ENCODE measurements at places on chromosomes 12 and 14.

GRCh38 chr12:98058838-98059237, 456.6 kb upstream of the TMPO start:
- no peak for DNase-seq

- DNase-seq, result no peak
Measured at GRCh38 chr14:105316577-105316941, 2.0 kb downstream of the PACS2 start.

DNA sequence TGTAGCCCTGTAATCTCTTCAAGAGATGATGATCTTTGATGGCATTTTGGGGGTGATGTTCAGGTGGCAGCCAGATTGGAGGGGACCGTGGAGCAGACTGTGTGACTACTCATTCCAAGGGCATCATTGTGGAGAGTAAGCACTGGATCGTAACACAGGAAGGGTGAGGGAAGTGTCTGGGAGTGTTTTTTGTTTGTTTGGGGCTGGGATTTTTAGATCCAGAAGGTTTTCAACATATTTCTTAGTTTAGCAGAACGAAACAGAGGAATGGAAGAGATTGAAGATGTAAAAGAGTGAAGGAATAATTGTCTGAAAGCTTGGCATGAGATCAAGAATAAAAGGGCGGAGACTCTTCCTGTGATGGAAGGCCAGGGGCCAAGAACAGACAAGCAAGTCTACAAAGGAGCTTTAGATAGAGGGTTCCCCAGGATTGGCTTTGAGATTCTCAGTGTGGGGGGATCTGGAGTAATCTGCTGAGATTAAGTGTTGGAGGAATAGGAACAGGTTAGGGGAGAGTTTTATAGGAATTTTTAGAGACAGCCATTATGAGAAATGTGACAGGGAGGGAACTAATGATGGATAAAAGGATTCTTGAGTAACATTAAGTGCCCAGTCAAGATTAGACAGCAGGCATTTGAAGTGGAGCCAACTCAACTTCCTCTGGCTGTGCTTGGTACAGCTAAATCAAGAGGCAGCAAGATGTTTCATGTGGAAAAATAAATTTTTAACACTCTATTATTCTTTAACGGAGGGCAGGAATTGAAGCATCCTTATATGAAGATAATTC, 79.7 kb upstream of the REP15 start:
- no peak for DNase-seq

- DNase-seq, result no peak
Measured at GRCh38 chr14:104796687-104797081, 1.1 kb upstream of the AKT1 start.

DNA sequence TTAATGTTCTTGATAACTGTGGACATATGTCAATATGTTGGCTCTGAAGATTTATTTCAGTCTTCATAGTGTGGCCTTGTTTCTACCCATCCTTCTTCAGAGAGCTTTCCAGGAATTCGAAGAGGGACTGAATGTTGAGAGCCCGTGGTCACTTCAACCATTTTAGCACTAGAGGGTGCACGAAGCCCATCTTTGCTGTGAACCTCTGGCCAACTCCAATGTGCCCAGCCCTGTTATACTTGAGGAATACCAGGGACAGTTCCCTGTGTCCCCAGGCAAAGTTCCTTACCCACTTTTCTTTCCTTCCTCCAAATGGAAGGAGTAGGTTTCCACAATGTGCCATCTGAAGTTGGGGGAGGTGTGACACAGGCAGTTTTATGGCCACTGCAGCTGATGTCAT, 603.5 kb downstream of the RPL10L start:
- no peak for DNase-seq

DNA sequence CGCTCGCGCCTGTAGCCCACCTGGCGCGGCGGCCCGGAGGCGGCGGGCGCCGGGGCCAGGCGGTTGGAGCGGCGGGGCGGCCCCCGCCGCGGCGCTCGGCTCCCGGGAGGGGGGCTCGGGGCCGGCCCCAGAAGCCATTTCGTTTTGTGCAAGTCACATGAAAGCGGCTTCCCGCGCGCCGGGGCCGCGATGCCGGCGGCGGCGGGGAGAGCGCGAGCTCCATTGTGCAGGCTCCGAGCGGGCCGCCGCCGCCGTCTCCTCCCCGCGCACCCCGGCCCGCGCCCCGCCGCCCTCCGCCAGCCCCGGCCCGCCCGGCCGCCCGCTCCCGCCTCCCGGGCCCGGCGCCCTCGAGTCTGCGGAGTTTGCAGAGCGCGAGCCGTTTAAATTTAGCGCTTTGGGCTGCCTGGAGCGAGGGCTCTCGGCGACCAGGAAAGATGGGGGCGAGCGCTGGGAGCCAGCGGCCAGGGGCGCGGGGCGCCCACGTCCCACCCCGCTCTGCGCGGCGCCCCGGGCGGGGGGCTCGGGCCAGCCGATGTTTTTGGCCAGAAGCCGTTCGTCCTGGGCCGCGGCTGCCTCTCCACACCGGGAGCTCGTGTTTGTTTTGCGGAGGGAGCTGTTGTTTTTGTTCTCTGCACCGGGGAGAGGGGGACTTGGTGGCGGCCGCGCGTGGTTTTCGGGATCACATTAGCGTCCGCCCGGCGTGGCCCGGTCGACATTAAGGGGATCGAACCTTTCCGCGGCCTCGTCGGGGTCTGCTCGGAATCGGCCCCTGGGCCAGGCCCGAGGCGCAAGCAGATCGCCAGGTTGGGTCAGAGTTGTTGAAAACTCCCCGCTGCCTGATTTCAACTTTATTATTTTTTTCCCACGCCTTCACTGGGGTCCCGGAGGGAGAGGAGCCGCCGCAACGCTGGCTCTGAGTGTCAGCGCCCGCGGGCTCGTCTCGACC, 982 bp downstream of the BCL7A start:
- no peak for DNase-seq

GRCh38 chr14:50121486-50121885, 5.1 kb upstream of the VCPKMT start:
- DNase-seq, result no peak

- no peak for DNase-seq
Measured at GRCh38 chr12:93908846-93909567, 231.8 kb downstream of the CRADD start.

DNA sequence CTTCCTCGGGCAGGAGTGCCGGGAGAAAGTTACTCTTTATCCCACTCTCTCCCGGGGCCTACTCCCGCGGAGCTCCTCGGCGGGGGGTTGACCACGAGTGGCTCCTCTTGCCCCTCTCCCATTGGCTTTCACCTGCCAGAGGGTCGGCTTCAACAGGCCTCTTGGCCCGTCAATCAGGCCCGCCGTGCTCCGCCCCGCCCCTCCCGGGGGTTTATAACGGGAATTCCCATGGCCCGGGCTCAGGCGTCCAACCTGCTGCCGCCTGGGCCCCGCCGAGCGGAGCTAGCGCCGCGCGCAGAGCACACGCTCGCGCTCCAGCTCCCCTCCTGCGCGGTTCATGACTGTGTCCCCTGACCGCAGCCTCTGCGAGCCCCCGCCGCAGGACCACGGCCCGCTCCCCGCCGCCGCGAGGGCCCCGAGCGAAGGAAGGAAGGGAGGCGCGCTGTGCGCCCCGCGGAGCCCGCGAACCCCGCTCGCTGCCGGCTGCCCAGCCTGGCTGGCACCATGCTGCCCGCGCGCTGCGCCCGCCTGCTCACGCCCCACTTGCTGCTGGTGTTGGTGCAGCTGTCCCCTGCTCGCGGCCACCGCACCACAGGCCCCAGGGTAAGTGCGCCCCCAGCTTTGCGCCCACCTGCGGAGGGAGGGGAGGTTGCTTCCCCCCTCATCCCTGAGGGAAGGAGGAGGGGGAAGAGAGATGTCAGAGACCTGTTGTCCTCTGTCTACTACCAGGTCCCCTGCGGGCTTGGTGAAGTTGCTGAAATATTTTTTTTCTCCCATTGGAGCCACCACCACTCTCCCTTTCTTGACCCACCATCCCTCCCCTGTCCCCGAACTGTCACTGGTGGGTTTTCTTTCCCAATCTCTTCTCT, at the start of gene SMOC1:
SMOC1 (plus strand) TSS at position 242 of the 869 bp plus-strand sequence; CDS start at position 505, 263 bp downstream.
- DNase-seq, result peak; percentile 29

DNA sequence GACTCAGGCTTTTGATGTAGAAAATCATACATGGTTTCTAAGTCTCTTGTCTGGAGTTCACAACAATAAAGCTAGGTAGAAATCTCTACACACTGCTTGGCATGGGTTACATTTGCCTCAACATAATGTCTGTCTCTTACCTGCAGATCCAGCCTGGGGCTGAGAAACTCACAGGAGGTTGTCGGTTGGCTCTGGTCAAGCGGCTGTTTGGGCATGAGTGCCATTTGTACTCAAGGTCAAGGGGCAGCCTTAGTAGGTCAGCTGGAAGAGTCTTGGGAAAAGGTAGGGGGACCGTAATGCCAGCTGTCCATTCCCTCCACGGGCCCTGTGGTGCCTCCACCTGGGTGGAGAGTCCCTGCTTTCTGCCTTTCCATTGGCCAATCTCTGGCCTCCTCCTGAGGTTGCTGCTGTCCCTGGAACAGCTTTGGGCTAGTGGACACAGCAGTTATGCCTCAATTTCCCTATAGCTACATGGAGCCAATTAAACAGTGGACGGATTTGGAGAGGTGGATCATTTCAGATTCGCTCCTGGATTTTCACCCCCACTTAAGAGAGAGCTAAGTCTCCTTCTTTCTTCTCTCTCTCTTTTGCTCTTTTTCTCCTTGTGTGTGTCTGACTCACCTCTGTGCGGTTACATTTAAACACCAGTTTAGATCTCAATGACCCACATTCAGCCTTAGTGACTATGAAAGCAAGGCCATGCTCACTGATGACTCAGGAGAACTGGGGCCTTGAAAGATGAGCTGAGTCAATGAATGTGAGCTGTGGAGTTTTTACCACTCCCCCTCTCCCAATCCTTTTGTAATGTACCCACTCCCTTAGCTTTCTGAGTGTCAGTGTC, 132.8 kb upstream of the HIF1A start:
- no peak for DNase-seq

DNA sequence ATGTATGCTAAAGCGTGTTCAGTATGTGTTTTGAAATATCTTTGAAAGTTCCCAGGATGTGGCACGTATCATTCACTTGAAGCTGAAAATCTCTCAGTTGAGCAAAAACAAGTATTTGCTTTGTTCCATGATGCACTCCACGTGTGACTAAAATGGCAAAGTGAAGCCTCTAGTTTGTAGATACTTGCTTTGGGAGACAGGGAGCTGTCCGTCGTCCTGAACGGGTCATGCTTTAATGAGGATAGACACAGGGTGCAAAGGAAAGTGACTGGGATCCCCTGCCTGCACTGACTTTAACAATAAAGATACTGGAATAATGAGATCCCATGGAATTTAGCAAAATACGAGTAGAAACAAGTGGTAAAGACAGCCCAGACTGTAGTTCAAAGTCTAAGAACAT, 991.4 kb downstream of the NRXN3 start:
- DNase-seq, result no peak

DNA sequence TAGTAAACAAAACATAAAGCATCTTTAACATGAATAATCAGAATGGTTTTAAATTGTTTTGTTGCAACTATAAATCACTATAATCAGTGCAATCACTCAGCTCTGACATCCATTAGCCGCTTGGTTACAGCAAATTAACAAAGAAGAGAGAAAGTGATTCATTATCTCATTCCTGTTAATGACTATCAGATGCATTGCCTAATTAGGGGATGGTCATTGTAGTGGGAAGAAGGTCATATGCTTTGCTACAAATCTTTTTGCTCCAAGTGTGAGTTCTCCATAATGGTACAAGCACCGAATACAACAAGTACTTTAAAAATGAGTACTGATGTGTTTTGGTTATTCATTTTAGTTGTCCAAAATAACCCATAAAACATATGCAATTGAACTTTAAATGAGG, 272.0 kb downstream of the AKAP6 start:
- DNase-seq, result no peak

DNA sequence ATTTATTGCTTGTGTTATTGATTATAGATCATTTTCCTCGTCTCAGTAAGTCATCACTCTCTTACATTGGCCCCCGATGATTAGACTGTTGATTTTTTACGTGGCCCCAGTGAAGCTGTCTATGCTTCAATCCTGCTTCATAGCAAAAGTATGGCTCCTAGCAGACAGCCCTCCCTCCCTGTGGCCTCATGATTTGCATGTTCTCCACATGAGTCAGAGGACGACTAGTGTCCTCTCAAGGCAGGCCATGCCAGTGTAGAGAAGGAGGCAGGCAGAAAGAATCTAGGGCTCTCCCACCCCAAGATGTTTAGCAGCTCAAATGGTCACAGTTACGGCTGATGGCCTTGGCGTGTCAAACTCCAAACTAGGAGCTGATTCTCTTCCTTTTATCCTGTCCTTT, 59.6 kb downstream of the FIGNL2 start:
- no peak for DNase-seq

DNA sequence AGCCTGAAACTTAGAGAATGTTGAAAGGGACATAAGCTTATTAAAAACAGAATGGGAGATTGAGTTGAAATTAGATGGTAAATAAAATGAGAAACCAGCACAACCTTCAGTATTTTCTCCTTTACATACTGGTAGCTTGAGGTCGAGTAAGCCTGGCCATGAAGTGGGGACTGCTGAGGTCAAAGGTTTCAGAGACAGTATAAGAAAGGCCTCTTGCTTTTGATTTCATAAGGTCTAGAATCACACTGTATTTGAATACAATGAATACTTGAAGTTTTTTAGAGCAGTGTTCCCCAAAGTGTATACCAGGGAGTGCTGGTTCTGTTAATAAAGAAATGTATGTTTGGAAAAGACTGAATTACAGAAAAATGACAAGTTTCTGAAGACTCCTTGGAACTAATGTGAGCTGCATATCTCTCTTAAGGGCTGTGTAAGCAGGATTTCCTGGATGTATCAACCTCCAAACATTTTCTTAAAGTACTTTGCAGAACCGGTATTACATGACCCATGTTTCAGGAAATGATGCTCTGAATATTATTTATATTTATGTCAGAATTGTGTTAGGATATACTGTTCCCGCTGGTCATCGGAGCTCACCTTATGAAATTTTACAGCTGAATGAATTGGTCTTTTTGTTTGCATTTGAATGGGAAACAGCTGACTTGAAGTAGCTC, 85.0 kb downstream of the AKAP6 start:
- no peak for DNase-seq

- no peak for DNase-seq
Measured at GRCh38 chr14:36513451-36514277, 6.4 kb downstream of the NKX2-1 start.

- no peak for DNase-seq
Measured at GRCh38 chr14:101823511-101824120, 62.1 kb downstream of the PPP2R5C start.

All from GM18507 (cell line).